ENCODE measurements at places on chromosomes 7 and 10.
A peak's percentile ranks its signal among the peaks of the same experiment; 100 is the strongest.

- no peak for DNase-seq
Observed at GRCh38 chr7:121385056-121385799, 10.9 kb downstream of the FAM3C start.

DNA sequence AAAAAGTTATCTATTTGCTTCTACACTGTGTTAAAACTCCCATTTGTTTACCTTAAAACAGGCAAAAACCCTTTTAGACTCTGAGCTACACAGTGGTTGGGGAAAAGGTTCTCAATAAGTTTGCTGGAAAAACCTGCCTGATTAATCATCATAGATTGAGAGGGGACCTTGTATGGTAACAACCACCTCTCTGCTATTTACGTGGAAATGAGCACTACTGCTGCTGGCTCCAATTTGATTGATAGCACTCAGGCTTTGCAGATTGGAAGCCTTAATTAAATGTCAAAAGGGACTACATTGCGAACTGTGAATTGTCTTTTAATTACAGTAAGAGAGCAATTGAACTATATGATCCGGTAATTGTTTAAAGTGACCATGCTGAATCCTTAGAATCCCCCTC, 119.0 kb upstream of the IMMP2L start:
- no peak for DNase-seq

DNA sequence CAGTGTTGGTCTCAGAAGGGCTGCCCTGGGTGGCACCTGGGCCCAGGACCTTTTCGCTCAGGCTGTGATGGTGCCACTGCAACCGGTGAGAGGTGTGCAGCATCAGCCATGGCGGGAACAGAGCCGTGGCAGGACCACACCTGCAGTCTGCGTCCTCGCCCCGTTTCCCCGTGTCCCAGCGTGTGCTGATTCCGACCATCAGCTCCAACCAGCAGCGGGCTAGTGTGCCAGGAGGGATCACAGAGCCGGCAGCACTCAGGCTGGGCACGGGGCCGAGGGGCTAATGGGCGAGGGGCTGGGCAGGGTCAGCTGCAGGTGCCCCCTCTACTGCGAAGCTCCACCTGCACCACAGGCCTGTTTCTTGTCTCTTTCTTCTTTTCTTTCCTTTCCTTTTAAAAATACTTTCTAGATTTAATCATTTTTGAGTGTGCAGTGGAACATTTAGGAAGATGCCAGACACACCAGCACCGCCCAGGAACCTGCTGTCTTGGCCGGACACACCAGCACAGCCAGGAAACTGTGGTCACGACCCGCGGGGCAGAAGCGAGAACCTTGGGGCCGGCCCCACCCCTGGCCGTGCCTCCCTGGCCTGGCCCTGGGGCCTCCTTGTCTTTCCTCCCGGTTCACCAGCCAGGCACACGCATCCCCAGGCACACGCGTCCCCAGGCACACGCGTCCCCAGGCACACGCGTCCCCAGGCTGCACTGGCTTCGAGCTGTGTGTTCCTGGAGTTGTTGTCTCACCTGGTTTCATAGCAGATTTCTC, 34.6 kb downstream of the ADGRA1 start:
- no peak for DNase-seq

GRCh38 chr7:122307228-122307621, 2.7 kb upstream of the FEZF1 start:
- no peak for DNase-seq

- no peak for DNase-seq
Observed at GRCh38 chr10:129207297-129207696, 259.7 kb upstream of the MGMT start.

DNA sequence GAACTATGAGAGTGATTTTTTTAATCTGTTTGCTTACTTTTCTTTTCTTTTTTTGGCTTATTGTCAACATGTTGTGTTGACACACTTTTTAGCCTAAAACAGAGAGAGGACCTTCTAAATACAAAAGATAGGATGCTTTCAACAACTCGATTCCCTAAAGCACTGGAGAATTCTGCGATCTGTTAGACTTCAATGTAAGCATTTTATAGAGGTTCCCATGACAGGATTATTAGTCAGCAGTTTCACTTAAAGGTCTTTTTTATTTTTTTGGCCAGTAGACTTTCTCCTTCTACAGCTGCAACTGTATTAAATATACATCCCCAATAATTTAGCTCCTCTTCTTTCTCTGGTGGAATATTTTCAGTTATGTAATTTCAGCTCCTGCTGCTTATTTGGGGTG, 12.7 kb upstream of the NRP1 start:
- no peak for DNase-seq

DNA sequence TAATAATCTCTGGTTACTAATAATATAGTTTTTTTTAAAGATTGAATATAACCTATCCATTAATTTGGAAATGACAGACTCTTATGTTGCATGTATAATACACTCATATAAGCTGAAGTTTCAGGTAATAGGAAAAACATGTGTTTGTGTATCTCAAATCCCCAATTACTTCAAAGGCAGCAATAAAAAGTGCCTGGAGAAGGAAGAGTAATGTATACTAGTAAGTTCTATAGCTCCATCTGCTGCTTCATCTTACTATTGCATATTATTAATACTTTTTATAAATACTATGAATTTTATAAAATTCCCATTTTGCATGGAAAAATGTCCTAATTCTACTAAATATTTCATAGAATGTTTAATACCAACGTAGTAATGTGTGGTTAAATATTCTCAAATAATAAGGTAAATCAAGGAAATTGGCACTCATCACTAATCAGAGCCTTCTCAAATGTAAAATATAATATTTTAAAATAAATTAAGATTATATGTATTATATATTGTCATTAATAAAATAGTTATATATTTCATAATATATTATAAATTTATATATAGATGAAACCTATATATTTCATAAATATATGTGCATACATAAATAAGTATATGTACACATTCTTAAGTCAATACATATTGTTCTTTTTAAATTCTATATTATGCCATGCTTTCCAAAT, 311.9 kb downstream of the HGF start:
- DNase-seq, result no peak

- no peak for DNase-seq
Observed at GRCh38 chr7:28086198-28086597, 94.4 kb downstream of the JAZF1 start.

DNA sequence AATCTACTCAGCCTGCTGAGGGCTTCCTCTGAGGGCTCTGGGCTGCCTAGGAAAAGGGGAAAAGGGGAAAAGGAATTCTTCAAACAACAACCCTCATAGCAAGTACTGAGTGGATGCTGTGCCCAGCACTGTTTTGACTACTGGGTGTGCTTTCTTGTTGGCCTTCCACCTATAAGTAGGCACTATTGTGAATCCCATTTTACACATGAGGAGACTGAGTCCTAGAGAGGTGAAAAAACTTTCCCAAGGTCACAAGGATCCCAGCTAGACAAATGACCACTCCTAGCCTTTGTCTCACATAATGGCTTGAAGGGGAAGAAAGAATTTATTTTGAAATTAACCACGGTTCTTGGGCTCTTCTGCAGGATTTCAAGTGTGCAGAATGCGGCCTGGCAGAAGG, 17.1 kb downstream of the FGF8 start:
- DNase-seq, result no peak

DNA sequence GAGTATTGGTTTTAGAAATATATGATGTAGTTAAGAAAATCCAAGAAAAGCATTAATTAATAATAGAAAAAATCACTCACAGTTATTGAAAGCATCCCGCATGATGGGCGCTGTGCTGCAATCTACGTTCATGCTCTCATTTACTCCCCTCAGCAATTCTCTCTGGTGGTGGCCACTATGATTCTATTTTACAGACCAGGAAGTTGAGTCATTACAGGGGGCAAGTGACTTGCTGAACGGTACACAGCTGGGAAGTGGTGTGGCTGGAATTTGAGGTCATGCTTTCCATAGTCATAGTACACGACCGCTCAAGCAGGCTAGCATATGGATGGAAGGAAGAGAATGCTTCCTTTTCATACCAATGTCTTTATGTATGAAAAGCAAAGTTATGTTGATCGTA, 117.4 kb downstream of the TES start:
- DNase-seq, result no peak

- DNase-seq, result no peak
Observed at GRCh38 chr10:19918794-19919193, 102.6 kb downstream of the PLXDC2 start.

- DNase-seq, result no peak
Observed at GRCh38 chr10:14749070-14749809, 25.5 kb downstream of the FAM107B start.

GRCh38 chr7:70472601-70473237, 659.2 kb upstream of the GALNT17 start:
- DNase-seq, result no peak

DNA sequence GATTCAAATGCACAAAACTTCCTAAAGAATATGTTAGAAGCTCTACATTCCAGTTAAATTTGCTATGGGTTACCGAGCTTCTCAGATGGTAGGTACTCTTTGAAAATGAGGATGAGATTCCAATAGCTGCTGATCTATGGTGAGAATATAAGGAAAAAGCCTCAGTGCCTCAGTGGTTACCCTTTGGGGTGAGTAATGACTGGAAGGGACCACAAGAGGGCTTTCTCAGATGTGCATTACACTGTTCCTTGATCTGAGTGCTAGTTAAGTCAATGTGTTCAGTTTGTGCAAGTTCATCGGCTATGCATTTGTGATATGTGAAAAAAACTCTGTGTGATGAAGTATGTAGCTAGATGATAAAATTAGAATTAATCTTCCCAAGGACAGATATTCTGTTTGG, 3.5 kb downstream of the NRCAM start:
- no peak for DNase-seq

DNA sequence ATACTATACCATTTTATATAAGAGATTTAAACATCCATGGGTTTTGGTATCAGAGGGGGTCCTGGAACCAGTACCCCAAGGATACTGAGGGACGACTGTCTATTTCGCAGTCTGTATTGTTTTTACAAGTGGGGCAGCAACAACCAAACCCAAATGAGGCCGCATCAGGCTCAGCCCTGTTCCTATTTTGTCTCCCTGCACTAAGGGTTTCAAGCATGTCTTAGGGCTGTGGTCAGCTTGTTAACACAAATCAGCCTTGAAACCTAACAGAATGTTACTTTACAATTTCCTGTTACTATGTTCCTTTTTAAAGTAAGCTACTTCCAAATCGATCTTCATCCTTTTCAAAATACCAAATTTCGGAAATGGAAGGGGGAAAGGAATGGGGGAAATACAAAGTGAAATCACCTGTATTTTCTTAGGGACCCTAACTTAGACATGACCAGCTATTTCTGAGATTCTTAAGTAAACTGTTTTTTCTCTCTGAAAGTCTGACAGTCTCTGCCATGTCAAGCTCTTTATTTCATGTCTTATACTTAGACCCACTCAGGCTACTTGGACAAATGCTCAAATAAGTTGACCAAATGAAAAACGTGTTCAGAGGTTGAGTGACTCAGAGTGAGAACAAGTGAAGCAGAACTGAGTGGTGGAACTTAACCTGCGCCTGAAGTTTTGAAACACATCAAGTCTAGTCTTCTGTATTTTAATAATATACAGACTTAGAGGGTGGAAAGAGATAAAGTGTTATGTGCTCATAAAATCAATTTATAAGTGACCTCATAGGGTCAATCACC, 75.8 kb downstream of the C1GALT1 start:
- DNase-seq, result no peak

DNA sequence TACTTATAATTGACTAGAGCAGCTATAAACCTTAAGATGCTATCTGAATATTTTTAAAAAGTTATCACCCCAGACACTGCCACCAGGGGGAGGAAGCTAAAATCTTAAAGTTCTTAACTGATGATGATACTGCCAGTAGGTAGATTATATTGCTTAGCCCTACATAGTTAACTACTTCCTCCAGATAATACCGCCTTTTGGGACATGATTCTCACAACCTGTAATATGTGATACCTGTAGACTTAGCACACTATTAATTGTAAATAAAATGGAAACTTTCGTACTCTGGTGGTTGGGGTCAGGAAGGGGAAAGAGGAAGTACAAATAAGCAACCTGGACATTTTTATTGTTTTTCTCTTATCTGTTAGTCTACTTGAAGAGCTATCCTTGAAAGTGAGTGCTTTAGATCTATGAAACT, 268.9 kb downstream of the ADK start:
- no peak for DNase-seq

- no peak for DNase-seq
Observed at GRCh38 chr10:111297351-111297848, 220.6 kb downstream of the ADRA2A start.

DNA sequence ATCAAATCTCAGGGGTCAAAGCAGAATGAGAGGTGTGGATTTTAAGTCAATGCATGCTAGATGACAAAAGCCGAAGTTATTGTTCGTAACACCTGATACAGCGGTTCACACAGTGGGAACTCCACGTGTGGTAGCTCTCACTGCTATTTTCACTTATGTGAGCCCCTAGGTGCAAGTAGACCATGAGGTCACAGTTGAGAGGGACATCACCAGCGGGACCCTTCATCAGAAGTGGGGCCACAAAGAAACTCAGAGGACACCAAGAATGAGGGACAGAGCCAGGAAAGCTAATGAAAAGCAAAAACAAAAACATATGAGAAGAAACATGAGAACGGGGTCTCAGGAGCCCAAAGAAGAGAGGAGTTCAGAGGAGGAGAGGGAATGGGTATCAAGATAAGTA, 63.5 kb downstream of the ADAM12 start:
- DNase-seq, result no peak

DNA sequence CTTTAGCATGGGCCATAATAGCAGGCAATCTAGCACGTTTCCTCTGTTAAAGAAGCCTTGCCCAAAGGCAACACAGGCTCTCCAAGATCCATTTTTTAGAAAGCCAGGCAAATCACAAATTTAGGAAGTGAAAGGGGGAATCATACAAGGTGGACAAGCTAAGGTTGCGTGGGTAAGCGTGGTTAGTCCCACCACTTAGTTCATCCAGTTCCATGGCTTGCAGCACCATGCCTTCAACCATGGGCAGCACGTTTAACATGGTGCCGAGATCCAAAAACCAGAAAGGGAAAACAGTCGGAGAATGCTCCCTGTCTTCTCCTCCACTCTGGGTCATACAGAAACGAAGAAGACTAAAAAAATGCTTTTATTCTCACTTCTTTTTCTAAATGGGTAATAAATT, 234.4 kb upstream of the IMMP2L start:
- peak; percentile 55 for DNase-seq

- DNase-seq, result no peak
Observed at GRCh38 chr10:94308866-94309265, 53.9 kb downstream of the NOC3L start.
